AG04450 (cell line): ENCODE measurements at places on chromosomes 5 and 9. TPM values are rescaled to one million over a fixed set of nuclear protein-coding genes. Genes with fewer than 3 reads are reported as not detected.

Gene C5orf46
- not detected in 2 replicates for polyA plus RNA-seq

Gene WHRN
- polyA plus RNA-seq = 1.1 and 1.2 TPM in 2 replicates

Gene HTR4
- polyA plus RNA-seq = not detected in 2 replicates

Gene TAF11L10
- not detected in 2 replicates for polyA plus RNA-seq

Gene ADAMTS13
- 0.86 and 0.94 TPM in 2 replicates for polyA plus RNA-seq

Gene C8G
- polyA plus RNA-seq = 0.41 TPM in 1 of 2 replicates, not detected in the other

Gene NFX1
- 35.9 and 39.2 TPM in 2 replicates for polyA plus RNA-seq

Gene LCN6
- not detected in 2 replicates for polyA plus RNA-seq

Gene BARHL1
- not detected in 2 replicates for polyA plus RNA-seq

Gene TENT4A
- polyA plus RNA-seq = 4.0 and 7.3 TPM in 2 replicates

Gene C5orf52
- not detected in 2 replicates for polyA plus RNA-seq

Gene KLF4
- 3.1 TPM in 2 replicates for polyA plus RNA-seq

Gene OXCT1
- 21.3 and 31.7 TPM in 2 replicates for polyA plus RNA-seq

Gene ELP1
- polyA plus RNA-seq = 29.9 and 30.0 TPM in 2 replicates

Gene PRR7
- polyA plus RNA-seq = 1.0 and 1.6 TPM in 2 replicates

Gene TRPM3
- 0.01 TPM in 1 of 2 replicates, not detected in the other for polyA plus RNA-seq

Gene ADCY2
- polyA plus RNA-seq = not detected in 2 replicates

Gene ENHO
- polyA plus RNA-seq = 0.09 TPM in 1 of 2 replicates, not detected in the other

Gene RASGEF1C
- polyA plus RNA-seq = not detected in 2 replicates

Gene TERT
- not detected in 2 replicates for polyA plus RNA-seq

Gene PCDHA9
- 0.02 TPM in 1 of 2 replicates, not detected in the other for polyA plus RNA-seq

Gene ADAMTS6
- polyA plus RNA-seq = 21.3 and 22.5 TPM in 2 replicates

Gene CARD19
- 25.2 and 42.6 TPM in 2 replicates for polyA plus RNA-seq

Gene CCNO
- not detected in 2 replicates for polyA plus RNA-seq

Gene PHF24
- polyA plus RNA-seq = not detected in 2 replicates

Gene ERGIC1
- polyA plus RNA-seq = 137 and 177 TPM in 2 replicates

Gene SPATA31E1
- polyA plus RNA-seq = 0.02 and 0.07 TPM in 2 replicates

Gene NPR3
- 4.0 and 4.4 TPM in 2 replicates for polyA plus RNA-seq

Gene SHISAL2B
- not detected in 2 replicates for polyA plus RNA-seq

Gene SPATA31A3
- polyA plus RNA-seq = not detected in 2 replicates

Gene C1QTNF2
- polyA plus RNA-seq = 1.1 TPM in 2 replicates

Gene LHX2
- not detected in 2 replicates for polyA plus RNA-seq

Gene PPIC
- polyA plus RNA-seq = 52.0 and 56.0 TPM in 2 replicates

Gene GABRB2
- polyA plus RNA-seq = not detected in 2 replicates

Gene PCDHB15
- polyA plus RNA-seq = 0.88 and 0.93 TPM in 2 replicates

Gene SCAMP1
- polyA plus RNA-seq = 40.4 and 44.6 TPM in 2 replicates

Gene FGF1
- 5.9 and 6.3 TPM in 2 replicates for polyA plus RNA-seq

Gene PALM2AKAP2
- 4.6 and 5.0 TPM in 2 replicates for polyA plus RNA-seq

Gene BRD9
- polyA plus RNA-seq = 10.6 and 14.4 TPM in 2 replicates
